Fibroblast of skin of left quadriceps (primary cell): ENCODE measurements at places on chromosomes 7 and 10.

- no peak for DNase-seq
Observed at GRCh38 chr7:13641714-13642113, 347.8 kb downstream of the ETV1 start.

DNA sequence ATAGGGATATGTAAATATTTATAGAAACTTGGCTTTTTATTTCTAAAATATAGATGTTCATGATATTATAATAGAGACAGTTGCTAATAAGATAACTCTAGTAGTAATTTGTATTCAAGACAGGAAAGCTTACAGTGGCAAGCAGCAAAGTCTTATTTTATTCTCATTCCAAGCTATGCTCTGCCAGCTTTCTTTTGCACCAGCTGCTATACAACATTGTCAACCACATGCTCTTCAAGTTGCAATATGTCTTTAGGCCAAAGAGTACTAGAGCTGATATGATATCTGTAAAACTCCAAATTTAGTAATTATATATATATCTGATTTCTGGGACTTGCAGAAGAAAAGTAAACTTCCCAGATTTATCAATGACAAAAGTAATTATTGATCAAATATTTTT lies 350.1 kb downstream of the HGF start:
- no peak for DNase-seq

DNA sequence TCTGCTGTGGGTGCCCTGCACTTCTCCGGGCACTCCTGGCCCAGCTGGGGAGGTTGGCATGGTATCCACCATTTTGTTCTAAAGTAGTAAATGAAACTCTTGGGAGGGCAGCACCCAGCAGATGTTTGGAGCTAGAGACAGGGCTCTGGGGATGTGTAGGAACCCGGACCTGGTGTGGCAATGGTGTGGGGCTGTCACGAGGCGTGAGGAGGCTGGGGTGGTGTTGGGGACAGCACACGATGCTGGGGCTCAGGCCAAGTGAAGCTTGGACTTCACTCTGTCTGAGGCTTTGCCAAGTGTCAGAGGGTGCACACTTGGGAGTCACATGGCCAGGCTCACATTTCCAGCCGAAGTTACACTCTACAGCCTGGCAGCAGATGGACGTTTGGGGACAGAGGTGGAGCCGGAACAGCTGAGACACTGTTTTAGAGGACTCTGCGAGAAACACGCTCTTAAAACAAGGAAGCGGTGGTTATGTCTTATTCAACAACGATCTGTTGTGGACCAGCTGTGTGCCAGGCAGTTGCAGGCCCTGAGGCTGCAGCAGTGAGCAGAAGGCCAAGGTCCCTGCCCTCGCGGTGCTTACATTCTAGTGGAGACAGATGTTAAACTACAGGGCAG lies 118.2 kb downstream of the CUX1 start:
- no peak for DNase-seq

DNA sequence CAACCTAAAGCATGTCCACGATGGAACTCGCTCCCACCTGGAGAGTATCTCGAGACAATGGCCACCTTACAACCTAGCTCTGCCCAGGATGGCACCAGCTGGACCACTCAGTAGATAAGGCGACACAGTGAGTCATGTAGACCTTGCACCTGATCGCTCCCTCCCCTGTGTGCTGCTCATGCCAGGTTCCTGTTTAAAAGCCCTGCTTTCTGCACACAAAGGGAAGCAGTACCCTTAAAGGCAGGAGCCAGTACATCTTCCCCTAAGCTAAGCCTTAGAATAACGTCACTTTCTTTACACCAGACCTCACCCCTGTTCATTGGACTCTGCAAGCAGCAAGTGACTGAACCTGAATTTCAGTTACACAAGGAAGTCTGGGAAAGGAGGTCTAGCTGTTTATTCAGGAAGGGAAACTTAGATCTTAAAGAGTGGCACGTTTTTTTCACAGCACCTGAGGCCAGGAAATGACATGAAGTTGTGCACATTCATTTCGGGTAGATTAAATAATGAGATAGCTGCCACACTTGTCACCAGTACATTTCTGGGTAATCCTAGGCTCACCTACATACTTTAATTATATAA lies 117.9 kb downstream of the MTPAP start:
- no peak for DNase-seq

GRCh38 chr10:110389255-110389654 lies 84.5 kb upstream of the SMNDC1 start:
- DNase-seq, result no peak

DNA sequence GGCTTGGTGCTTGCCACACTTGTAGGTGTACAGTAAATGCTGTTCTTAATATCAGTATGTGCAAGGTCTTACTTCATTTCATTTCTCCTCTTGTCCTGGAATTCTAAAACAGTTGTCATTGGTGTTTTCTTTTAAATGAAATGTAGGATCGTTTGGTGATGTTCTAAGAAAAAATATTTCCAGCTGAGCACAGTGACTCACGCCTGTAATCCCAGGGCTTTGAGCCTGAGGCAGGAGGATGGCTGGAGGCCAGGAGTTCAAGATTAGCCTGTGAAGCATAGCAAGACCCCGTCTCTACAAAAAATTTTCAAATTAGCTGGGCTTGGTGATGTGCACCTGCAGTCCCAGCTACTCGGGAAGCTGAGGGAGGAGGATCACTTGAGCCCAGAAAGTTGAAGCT lies 32.6 kb upstream of the ELN start:
- DNase-seq, result no peak

DNA sequence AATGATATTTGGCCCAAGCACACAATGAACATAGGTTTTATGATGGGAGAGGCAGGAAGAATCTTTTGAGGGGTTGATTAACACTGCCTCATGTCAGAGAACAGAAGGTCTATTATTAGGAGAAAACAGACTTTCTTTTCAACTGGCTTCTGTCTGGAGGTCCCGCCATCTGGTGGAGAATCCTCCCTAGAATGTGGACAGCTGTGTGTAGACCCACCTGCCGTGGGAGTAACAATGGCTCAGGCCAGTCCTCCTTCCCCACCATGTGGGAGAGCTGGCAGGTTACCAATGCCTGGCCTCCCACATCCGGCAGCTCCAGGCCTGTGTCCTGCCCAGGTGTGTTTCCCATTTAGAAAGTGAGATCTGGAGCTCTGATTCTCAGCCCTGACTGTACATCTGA lies 70.4 kb upstream of the AOAH start:
- DNase-seq, result no peak

- peak; percentile 9 for DNase-seq
Observed at GRCh38 chr7:95684037-95684436, 87.7 kb upstream of the PDK4 start.

GRCh38 chr7:1538544-1539180 lies 8.2 kb downstream of the MAFK start:
- DNase-seq, result no peak

GRCh38 chr10:89368129-89368528 lies 9.7 kb upstream of the IFIT1B start:
- DNase-seq, result no peak

- DNase-seq, result no peak
Observed at GRCh38 chr7:18489624-18490023, 5.9 kb upstream of the HDAC9 start.

DNA sequence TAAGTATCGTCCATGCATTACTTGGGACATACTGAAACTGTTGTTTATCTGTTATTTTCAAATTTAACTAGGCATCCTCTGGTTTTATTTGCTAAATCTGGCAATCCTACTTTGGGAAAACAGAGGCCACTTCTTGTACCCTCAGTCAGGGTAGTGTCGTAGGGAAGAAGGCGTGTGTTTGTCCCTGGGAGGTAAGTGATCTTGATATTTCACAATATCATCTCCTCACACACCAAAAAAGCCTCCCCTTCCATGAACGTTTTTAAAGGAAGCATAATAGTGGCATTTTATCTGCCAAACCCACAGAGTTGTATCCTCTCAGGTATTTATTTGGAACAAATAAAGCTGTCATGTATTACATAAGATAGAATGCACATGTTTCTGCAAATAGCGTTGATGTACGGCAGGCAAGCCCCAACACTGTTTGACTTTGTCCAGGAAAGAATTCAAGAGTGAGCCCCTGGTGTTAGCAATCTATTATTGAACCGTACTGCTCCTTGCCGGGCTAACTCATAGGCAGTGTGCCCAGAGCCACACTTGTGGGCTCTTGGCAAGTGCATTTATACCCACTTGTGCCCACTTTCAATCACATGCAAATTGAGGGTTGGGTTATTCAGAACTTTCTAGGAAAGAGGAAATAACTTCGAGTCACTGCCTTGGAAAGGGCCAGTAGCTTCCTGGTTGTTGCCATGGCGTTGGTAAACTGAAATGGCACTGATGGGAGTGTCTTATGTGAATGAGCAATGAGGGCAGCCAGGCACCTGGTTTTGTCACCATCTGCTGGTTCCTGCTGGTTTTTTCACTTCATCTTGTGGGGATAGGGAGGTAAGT lies 266.0 kb downstream of the USP6NL start:
- DNase-seq, result no peak

- DNase-seq, result no peak
Observed at GRCh38 chr10:100535338-100535714, 417 bp upstream of the HIF1AN start.

DNA sequence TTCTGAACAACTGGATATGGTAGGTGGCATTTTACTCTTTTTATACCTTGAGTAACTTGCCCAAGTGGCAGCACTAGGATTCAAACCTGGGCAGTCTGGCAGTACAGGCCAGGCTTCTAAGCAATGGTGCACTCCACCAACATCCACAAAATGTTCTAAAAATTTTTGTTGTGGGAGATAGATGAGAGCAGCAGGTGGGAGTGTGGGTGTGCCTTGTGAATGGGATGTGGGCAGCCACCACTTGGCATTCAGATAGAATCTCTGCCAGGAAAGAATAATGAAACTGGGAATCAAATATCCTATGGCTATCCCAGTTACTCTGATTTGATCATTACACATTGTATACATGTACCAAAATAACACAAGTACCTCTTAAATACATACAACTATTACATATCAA lies 810.7 kb downstream of the MAGI2 start:
- no peak for DNase-seq

GRCh38 chr7:18405726-18406125 lies 89.8 kb upstream of the HDAC9 start:
- DNase-seq, result no peak

GRCh38 chr7:30920021-30920583 lies 8.4 kb downstream of the AQP1 start:
- no peak for DNase-seq

GRCh38 chr7:118580743-118581382 lies 356.4 kb downstream of the ANKRD7 start:
- no peak for DNase-seq

DNA sequence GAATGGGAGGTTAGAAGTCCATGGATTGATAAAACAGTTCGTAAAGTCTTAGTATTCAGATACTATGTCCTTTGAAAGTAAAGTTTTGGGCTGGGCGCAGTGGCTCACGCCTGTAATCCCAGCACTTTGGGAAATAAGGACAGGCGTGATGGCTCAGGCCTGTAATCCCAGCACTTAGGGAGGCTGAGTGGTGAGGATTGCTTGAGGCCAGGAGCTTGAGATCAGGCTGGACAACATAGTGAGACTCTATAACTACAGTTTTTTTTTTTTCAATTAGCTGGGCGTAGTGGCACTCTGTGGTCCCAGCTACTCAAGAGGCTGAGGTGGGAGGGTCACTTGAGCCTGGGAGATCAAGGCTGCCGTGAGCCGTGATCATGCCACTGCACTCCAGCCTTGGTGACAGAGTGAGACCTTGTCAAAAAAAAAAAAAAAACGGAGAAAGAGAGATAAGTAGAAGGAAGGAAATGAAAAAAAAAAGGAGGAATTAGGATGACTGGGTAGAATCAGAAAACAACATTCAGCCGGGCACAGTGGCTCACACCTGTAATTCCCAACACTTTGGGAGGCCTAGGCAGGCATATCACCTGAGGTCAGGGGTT lies 25.7 kb upstream of the AGFG2 start:
- DNase-seq, result no peak

DNA sequence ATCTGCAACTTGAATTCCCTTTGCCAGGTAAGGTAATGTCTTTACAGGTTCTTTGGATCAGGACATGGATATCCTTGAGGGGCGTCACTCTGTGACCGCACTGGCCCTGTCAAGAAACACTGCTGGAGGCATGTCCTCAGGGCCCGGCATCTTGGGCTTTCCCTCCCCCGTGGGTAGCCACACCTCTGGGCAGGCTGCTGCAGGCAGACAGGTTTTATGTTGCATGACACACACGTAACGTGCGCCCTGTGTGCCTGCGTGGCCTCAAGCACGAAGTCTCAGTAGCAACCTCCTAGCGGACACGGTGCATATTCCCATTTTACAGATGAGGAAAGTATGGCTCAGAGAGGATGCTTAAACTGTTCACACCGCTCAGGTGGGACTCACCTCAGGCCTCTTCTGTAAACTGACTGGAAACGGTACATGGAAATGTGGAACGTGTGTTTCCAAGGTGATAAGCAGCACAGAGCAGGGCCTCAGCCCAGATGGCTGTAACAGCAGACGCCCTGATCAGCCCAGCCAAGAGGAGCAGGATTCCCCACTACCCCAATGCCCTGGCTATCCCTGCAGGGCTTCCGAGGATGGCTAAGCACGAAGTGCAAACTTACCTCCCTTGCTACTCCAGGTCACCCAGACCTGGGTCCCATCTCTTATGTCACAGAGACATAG lies 553.6 kb downstream of the TCERG1L start:
- no peak for DNase-seq

DNA sequence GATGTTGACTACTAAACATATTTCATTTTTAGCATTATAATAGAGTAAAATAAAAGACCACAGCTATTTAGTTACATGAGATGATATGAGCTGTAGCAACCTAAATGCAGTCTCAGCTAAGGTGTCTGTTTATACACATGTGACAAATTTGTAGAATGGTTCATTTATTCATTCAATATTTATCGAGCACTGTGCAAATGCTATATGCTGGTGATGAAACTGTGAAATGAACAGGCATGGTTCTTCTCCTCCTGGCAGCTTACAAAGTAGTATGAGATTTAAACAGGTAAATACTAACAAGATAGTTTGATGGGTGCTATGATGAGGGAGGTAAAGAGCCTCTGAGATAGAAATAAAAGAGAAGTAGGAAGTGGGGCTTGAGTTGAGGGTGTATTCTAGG lies 60.8 kb downstream of the LRGUK start:
- no peak for DNase-seq
